Kidney tubule cell (primary cell): ENCODE measurements at places on chromosomes 4 and X.

DNA sequence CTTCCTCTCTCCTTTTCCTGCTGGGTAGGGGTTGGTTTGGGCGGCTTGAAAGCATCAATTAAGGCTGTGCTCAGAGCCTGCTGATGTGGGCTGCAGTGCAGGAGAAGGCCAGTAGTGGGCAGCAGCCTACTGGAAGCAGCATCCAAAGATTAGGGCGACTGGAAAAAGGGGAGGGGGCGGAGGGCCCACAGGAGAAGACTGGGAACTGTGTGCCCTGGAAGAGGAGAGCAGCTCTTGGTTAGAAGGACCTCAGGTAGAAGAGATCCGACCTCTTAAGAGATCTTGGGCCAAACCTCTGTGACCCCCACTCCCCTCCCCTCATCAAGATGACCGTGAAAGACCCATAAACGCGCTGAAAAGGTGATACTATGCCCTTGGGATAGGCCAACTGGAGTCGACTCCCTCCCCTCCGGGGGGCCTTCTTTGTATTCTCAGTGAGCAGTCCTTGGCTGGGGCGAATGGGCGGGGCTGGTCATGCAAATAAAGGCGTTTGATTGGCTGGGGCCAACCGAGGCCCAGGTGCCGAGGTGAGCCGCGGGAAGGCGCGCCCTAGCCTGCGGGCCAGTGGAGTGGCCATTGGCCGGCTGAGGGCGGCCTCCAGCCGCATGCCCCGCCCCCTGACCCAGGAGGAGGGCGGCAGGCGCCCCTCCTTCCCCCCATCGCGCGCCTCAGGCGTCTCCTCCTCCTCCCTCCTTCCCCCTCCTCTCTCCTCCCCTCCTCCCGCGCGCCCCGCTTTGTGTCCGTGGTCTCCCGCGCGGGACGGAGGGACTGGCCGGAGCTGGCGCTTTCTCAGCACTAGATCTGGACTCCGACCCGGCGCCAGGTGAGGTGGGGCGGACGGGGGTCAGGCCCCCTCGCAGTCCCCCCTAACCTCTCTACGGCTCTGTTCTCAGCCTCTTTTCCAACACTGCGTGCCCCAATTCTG is 10.1 kb downstream of the DLG3 start:
- DNase-seq = peak; percentile 89

DNA sequence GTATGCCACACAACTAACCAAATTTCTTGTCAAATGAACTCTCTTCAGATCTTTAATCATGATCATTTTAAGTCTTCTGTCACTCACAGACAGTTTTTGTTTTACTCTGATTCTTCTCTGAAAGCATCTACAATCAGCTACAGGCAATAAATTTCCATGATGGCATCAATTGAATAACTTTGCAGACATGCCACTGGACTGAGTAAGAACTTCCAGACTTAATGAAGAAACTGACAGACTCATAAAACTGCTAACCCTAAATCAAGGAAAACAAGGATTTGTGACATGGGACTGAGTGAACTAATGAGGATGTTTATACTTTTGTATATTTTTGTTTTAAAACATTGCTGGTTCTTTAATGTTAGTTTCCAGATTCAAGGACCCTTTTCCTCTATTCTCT is 5.5 kb upstream of the PPP1R2C start:
- DNase-seq = peak; percentile 47

- no peak for DNase-seq
Measured at GRCh38 chrX:37746951-37747350, 32.9 kb upstream of the CYBB start.

DNA sequence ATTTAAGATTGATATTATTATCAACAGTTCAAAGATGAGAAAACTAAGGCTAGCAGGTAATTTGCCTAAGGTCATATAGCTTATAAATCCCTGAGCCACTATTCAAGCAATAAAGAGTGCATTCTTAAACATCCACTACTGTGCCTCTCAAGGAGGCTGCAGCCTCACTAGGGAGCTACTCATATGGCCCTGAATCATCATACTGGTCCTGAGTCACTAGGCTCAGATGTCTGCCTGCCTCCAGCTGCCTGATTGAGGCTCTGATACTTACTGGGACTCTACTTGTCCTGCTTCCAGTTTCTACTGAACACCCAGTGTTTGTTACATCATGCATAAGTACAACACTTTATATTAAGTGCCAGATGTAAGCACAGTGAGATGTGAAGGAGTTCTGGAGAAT is 110.7 kb downstream of the AASDH start:
- DNase-seq = peak; percentile 16

- no peak for DNase-seq
Measured at GRCh38 chr4:28976369-28976768, 1743.8 kb upstream of the PCDH7 start.

- no peak for DNase-seq
Measured at GRCh38 chr4:122017296-122017695, 65.4 kb upstream of the TRPC3 start.

- DNase-seq = no peak
Measured at GRCh38 chr4:8778291-8778690, 93.3 kb downstream of the HMX1 start.

DNA sequence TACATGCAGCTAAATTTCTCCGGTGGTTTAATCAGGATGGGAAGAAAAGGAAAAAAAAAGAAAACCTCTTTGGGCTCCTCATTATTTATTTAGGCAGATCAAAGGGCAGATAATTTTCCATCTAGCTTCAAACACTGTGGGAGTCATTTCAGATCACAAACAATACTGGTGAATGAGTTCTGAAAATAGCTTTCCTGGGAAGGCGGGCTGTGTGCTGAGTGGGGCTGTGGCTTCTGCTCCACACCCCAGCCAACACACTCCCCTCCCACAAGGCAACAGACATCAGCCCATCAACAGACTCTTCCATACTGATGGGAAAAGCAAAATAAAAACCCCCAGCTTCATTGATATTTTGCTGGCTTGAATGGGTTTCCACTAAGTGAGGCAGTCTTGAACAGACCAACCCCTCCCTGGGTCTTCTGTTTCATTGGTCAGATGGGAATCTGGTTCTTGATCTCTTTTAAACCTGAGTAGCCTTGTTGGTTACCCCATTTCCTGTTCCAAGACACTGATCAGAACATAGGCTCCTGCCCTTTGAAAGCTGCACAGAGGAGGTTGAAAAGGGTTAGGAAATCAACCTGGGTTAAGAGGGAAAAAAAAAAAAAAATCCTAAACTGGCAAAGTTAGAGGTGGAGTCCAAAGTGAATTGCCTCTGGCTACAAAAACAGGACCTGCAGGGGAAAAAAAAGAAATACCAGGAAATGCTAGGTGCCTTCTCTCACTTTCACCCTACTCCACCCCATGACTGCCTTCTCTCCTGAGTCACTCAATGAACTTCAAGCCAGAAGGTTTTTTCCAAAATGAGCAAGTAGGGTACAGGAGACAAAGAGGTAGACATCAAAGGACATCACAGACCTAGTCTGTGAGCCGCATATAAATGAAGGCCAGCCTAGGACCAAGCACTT is 20.0 kb downstream of the AMOT start:
- DNase-seq = peak; percentile 65

DNA sequence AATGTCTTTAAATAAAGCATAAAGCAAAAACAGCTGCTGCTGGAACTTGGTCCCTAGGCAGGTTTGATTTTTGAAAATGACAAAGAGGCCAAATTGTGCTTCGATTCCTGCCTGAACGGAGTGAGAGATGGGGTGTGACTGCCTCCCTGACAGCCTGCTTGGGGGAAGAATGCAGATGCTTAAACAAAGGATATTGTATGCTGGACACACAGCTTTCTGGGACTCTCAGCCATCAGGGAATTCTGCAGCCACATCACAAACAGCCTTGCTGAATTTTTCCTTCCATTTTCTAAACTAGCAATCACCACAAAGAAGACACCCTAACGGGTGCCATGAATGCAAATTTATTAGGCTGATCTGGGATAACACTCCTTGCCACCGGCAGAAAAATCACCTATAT is 83.9 kb upstream of the CPEB2 start:
- DNase-seq = no peak

DNA sequence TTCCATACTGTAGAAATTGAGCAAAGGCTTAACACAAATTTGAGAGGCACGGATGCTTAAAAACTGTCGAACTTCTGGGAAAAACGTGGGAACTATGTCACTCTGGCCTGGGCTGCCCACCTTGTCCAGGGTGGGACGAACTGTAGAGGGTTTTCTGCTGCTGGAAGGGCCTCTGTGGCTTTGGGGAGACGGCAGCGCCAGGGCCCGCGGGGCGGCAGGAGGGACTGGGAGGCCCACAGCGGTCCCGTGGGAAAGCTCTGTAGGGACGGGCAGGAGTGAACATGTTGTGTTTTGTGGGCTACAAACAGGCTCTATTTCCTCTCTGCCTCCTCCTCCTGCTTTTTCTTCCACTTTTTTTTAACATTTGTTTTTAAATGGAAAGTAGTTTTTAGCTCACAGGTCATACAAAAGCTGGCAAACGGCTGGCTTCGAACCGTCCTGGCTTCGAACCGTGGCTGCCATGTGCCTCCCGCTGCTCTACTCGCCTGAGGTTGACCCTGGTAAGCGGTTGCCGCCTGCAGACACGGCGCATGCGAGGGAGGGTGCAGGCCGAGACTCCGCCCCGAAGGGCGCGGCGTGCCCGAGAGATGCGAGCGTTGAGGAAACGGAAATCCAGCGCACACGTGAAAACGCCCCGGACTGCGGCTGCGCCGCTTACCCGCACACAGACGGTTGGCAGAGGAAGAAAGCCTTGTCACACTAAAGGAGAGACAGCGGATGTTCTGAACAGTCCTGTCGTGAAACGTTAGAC is 382.3 kb upstream of the ZFP42 start:
- DNase-seq = no peak

DNA sequence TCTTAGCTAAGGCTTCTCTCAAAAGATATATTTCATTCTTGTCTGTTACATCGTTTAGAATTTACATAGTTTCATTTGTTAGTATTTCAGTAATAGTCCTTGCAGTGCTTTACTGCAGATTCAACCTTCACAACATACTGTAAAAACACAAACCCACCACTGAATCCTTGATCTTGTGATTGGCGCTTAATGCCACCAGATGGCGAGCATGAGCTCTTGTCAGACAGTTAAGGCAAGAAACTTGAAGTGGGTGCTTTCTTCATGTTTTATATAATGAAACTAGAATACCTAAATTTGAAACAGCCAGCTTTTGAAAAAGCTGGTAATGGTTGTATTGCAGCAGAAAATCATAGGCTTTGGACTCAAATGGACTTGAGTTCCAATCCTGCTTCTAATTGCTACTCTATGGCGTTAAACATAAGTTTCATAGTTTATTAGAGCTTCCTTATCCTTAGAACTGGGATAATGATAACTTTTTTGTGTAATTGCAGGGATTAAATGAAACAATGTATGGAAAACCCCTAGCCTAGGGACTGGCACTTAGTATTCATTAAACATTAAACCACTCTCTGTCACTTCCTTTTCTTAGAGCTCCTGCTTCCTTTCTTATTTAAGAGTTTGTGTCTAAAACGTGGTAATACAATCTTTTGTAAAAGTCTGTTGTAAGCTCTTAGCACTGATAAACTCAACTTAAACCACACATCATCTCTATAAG is 95.1 kb downstream of the USP9X start:
- DNase-seq = peak; percentile 68

DNA sequence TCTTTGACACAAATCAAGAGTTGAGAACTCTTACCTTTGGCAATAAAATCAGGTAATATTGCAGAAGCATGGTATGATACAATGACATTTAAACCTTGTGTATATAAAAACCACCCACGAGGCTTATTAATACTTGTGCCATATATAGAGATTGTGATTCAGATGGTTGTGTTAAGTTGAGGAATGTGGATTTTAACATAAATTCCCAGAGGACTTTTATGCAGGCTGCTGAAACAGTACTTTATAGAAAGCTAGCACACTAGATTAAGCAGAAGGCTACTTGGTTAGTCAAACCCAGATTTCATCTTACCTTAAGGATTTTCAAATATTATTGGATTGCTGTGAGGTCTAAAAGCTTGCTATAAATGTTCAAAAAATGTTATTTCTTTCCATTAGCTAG is 325.7 kb upstream of the PCDH10 start:
- no peak for DNase-seq

DNA sequence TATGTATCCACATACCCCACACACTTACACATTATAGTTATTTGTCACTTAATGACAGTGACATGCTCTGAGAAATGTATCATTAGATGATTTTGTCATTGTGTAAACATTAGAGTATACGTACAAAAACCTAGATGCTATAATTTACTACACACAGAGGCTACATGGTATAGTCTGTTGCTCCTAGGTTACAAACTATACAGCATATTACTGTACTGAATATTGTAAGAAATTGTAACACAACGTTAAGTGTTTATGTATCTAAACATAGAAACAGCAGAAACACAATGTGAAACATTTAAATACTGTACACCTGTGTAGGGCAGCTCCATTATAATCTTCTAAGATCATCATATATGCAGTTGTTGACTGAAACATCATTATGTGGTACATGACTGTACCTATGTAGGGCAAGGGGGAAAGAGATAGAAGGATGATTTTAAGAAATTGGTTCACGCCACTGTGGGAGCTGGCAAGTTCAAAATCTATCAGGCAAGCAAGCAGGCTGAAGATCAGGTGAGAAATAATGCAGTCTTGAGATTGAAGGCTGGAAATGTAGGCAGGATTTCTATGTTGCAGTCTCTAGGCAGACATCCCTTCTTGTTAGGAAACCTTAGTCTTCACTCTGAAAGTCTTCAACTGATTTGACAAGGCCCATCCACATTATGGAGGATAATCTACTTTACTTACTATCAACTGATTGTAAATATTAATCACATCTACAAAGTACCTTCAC is 78.0 kb upstream of the CPEB2 start:
- DNase-seq = no peak

DNA sequence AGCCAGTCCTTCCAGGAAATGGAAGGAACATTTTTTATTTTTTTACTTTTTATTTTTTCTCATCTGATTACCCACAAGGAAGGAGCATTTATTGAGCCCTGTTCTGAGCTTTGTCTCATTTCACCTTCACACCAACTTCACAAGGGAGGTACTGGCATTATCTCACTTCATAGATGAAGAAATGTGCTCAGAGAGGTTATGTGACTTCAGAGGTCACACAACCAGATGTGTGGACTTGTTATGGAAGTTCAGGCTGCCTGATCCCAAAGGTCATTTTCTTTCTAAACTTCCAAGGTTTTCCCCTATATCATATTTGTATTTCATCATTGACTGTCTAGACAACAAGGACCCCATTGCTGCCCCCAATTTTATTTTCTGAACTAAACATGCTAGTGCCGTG is 160.3 kb downstream of the DCLK2 start:
- DNase-seq = no peak

DNA sequence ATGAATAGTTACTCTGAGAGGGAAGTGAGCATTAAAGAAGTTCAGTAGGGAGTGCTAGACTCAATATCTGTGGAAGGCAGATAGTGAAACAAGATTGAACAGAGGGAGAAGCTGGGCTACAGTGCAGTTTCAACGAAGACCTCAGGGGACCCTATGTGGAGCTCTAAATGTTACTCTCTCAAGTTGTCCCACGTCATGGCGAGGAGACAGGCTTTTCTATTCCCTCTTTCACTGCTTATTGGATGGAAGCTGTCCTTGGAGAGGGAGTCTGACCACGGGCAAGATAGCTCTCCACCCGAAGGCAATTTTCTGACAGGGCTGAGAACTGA is 42.3 kb upstream of the CCSER1 start:
- no peak for DNase-seq
